Stimulated activated CD8-positive, alpha-beta memory T cell treated with anti-CD3 and anti-CD28 coated beads, Interleukin-4, amount 100 ng/mL, for 1 hour (primary cell): ENCODE measurements at places on chromosomes 7 and 10.

DNA sequence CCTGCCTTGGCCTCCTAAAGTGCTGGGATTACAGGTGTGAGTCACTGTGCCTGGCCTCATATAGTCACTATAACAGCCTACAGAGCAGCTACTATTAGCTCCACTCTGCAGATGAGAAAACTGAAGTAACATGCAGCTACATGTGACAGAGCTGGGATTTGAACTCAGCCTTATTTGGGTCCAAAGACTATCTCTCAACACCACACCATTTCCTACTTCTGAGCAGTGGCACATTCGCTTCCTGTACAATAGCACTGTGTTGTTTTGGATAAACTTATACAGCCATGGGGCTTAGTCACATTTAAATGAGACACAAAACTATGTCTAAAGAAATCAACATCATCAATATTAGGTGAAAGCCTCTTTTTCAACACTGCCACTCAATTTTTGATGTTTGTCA is 69.8 kb upstream of the DNAJB12 start:
- no peak for DNase-seq

GRCh38 chr7:3240826-3241430 is 60.1 kb upstream of the SDK1 start:
- no peak for DNase-seq

DNA sequence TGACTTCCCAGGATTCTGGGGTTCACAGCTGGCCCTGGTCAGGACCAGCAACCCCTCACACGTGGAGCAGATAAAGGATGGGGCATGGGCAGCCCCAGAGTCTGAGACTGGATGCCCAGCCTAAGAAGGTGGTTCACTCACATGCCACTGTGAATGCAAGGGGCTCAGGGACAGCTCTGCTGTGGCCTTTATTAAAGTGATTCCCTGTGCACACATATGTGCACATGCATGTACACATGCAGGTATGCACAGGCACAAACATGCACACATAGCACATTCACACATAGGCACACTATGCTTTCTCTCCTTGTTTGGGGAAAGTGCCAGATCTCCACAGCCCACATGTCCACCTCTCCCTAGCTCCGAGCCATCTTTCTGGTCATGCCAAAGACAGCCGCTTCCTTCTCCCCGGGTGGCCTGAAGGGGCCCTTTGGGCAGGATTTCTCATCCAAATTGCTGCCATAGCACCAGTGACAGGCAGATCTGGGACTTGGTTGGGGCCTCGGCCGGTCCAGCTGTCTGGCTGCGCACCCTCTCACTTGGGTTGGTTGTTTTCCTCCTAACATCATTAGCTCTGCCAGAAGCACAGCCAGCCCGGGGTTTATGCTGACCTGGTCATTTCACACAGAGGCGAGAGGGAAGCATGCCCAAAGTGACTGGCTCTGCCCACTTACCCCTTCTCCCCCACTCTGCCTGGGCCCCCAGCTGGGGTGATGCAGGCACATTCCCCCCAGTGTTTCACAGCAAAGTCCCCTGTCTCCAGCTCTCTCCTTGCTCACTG is 1.4 kb downstream of the GCK start:
- DNase-seq: no peak

DNA sequence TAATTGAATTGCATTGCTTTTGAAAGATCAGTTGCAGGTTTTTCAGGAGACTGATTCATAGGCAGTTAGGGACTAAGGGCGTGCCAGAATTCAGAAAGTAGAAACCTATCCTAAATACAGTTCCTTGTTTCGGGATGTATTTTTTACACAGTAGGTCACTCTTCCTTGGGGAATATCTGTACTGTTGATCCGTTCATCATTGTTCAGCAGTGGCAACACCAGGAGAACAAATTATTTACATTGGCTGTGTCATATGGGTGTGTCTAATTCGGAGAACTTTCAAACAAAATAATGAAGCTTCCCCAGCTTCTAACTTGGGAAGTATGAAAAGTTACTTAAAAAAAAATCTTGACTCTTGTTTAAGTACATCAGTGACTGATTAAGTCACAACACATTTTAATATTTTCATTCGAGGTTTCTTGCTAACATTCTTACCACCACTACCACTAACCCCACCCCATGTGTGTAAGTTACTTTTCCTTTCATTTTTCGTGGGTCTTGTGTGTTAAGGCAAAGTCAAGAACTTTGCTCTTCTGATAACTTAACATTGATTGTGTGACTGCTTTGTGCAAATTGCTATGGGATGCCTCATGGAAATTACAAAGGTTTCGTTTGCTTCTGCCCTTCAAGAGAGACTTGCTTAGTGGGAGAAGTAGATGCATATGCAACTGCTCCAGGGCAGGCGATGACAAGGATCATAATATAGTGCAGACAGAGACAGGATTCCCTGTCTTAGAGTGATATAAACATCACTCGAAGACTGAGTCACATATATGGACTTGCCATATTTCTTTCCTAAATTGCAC is 43.8 kb upstream of the RPA3 start:
- DNase-seq: no peak

- DNase-seq: no peak
These were observed 62.7 kb downstream of the SUGCT start for GRCh38 chr7:40197527-40197926.

- no peak for DNase-seq
These were observed 41.7 kb downstream of the PPP1R3C start for GRCh38 chr10:91590904-91591796.

GRCh38 chr7:135448753-135449152 is 61.1 kb downstream of the CNOT4 start:
- DNase-seq: no peak

- no peak for DNase-seq
These were observed 30.8 kb downstream of the STRIP2 start for GRCh38 chr7:129465080-129465479.

GRCh38 chr7:88259656-88260380 is 40.0 kb upstream of the SRI start:
- no peak for DNase-seq

DNA sequence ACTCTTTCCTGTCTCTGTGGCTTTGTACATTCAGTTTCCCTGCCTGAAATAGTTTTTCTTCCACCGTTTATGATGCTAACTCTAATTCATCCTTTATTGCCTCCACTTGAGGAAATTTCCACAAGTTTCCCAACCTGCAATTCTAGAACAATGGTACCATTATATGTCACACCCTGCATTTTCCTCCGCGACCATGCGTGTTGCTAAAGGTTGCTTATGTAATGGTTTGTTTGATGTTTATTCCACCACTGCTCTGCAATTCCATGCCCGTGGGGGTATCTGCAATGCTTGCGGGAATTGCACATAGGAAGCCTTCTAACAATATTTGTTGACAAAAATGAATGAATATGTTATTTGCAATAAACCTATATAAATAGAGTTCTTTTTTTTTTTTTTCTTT is 69.5 kb upstream of the ST8SIA6 start:
- no peak for DNase-seq

DNA sequence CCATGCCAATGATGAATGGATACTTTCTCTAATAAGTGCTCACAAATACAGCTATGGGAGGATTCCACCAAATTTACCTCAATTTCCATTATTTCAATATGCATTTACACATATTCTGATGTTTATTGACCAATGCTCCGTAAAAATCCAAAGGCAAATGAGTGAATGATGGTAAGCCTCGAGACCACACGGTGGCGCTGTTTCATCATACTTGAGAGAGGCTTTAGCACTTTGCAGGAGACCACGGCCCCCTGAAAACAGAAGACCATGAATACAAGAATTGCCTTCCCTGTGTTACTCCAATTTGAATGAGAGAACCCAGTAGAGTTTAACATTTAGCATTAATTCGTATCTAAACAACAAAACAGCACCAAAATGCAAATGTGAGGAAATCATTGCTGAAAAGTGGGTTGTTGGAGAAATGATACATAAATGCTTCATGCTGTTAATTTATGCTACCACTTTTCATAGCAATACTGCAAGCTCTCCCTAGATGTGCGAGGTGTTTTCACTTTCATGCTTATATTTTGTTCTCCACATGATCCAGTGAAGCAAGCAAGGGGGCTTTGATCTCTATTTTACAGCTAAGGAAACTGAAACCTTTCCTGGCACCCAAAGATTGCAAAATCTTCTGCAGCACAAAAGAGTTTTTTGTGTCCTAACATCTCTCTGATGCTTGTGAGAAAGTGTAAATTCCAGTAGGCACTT is 35.4 kb downstream of the TRIL start:
- peak; percentile 37 for DNase-seq

DNA sequence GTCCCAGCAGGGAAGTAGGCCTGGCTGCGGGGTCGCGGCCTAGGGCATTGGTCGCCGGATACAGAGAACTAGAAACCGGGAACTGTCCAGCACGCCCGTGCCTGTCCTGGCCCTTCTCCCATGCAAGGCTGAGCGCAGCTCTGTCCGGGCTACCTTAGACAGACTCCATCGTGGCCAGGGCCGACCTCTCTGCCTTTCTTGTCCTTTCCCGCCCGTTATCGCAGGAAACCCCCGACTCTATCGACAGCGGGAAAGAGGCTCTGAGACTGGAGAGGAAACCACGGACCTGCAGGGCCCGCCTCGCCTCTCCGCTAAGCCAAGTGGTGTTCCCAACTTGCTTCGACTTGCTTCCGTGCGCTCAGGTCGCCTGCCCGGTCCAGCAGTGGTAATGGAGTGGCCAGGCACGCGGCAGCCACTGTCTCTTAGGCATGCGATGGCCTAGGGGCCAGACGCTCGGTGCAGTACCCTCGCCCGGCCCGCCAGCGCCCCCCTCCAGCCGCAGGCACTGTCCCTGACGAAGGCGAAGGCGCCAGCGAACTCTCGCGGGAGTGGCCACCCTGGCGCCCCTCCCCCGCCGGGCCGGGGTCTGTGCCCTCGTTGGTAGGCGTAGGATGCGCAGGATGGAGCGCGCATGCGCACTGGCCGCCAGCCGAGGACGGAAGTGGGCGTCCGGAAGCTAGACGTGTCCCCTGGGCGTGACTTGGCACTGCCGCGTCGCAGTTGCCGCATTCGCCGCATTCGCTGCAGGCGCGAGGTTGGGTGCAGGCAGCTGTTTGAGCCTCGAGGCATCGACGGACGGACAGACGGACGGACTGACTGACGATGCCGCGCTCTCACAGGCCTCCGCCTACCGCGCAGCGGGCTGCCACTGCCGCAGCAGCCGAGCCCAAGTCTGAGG is 54.4 kb downstream of the MCMBP start:
- DNase-seq: no peak

DNA sequence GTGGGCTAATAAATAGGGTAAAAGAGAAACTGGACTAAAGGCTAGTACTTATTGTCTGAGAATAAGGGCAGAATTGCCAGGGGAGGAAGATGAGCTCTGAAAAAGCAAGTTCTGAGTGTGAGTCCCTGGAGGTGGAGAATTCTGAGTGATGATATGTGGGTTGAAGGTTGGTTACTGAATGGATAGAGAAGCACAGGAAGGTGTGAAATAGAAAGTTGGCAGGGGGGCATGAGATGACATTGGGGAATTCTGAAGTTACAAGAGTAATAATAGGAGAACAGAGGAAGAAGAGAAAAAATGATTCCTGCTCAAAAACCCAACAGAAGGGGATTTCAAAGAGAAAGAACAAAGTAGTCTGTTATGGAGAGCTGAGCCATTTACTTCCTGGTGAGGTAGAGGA is 76.9 kb downstream of the PRKCQ start:
- no peak for DNase-seq

DNA sequence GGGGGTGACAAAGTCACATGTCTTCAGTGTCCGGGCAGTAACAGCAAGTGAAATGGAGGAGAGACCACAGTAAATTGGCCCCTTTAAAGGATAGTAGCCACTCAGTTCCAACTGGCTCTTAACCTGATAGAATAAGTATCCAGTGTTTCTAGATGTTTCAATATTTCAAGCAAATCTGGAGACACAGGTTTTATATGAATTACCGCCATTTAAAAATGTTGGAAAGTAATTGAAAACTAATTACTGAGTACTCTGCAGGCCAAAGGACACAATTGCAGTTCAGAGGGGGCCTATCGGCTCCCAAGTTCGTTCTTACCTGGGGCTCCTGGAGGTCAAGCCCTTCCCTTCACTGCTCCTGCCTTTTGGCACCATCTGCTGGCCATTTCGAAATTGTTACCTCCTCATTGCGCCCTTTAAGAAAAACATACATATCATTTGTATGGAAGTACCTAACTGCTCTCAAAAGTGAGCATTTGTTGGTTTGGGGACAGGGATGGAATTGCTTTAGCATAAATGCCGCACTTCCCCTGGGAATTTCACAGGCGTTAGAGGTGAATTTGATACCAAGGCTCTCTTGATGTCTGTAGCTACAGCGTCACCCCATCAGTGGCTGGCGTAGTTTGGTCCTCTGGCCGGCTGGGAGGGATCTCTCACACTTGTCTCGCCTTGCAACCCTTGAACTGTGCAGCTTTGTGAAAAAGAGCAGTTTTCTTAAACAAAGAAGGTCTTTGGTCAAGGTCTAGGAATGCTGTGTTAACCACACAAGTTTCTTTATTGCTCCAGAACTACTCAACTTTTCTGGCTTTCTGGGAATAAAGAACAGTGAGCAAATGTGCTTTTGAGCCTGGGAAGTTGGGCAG is 220.0 kb downstream of the ARHGAP21 start:
- no peak for DNase-seq

DNA sequence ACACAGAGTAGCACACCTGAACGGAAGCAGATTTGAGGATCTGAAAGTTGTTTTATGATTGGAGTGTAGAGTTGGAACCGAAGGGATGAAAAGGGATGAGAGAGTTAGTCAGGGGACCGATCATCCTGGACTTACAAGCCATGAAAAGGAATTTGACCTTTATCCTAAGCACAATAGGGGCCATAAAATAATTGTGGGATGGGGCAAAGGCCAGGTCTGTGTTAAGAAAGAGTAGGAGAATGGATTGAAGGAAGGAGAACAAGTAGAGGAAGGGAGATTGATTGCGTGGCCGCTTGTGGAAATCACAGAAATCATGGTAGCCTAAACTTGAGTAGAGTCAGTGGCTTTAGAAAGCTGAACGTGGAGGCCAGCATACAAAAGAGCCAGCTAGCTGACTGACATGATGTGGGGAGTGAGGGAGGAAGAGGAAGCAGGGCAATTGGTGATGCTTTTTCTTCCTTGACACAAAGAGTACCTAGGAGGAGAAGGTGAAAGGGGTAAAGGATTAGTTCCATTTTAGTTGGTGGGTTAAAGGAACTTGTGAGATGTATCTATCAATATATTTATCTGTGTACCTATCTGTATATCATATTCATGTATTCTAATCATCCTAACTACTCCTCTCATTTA is 67.1 kb upstream of the RPA3 start:
- no peak for DNase-seq

DNA sequence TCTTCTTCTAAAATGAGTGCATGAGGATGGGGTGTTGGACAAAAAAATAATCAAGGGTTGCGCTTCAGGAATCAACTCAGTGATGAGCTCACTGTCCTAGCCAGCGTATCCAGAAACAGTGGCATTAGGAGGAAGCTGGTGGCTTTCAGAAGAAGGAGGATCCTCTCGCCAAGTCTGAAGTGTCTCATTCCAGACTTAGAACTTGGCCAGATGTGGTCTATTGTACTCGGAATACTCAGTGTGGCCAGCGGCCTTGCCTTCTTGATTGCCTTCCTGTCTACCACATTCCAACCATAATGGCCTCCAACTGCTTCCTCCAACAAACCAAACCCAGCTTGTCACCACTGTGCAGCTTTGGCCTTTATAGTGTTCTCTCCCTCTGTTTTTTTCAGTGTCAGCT is 732.4 kb downstream of the KCNMA1 start:
- DNase-seq: no peak

GRCh38 chr10:77890097-77890496 is 36.5 kb downstream of the DLG5 start:
- no peak for DNase-seq

- no peak for DNase-seq
These were observed 154.2 kb downstream of the GFRA1 start for GRCh38 chr10:116118847-116119246.
